Astrocyte of the hippocampus (primary cell): ENCODE measurements at places on chromosomes 7 and 10.

- peak; percentile 50 for DNase-seq
Measured at GRCh38 chr7:149885191-149886017, 11.6 kb downstream of the ATP6V0E2 start.

DNA sequence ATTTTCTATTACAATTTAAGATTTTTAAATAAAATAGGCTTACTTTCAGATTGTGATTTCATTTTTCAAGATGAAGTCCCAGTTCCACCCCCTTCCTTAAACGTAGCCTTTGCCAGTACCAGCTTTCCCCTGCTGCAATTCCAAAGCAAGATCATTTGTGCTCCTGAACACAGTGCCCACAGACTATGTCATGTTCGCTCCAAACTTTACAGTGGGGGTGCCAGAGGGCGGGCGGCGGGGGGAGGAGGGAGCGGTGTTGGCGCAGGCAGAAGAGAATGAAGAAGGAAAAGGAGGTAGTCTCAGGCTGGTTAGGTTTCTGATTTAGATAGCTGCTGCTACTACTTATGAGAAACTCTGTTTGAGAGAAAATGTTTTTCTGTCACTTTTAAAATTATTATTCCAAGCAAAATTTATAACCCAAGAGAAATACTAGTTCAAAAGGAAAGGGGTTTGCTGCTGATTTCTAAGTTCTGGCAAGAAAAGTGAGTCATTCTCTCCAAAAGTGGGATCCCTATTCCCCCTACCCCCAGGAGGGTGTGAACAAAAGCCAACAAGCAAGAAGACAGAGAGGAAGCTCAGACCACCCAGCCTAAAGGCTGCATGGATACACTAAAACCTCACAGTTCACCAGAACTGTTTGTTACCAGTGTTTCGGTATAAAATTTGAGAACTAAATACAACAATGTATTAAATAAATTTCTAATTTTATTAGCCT, 109.6 kb downstream of the SRPK2 start:
- DNase-seq = peak; percentile 33

DNA sequence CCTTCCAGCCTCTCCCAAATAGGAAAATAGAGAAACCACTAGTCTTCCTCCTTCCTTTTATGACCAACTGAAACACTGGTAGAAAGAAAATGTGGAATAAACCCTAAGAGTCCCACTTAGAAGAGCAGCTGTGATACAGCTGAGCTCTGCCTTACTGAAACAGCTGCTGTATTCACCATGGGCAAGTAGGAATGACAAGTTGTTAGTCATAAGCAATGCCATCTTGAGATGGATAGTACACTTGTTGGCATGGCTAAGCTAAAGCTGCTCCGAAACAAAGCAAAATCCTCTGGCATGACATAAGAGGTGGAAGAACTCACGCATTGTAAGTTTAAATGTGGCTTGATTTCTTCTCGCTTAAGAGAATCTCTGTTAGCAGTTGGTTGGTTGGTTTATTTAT, 48.3 kb upstream of the TMEM236 start:
- DNase-seq = no peak

GRCh38 chr7:159071260-159071659, 73.4 kb downstream of the VIPR2 start:
- no peak for DNase-seq
